ENCODE measurements at places on chromosomes 1 and 21.

- DNase-seq, result no peak
Observed at GRCh38 chr1:91712981-91713841, 172.7 kb downstream of the TGFBR3 start.

DNA sequence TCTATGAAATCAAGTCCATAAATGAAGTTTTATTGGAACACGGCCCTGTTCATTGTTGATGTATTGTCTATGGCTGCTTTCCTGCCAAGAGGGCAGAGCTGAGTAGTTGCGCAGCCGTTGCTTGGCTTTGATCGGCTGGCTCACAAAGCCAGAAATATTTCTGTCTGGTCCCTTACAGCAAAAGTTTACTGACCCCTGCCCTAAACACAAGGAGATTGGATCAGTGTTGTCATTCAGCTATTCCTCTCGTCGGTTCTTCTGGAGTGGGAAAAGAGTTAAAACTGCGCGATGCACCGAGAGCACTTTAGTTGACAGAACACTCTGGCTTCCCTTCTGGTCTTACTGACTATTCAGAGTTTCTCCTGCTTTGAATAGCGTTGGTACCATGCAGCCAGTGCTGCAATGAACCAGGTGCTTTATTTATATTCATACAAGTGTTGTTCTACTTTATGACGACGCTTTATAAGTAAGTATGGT lies 868 bp downstream of the ZBTB40 start:
- no peak for DNase-seq

- DNase-seq, result no peak
Observed at GRCh38 chr1:236156512-236157208, 14.3 kb downstream of the GPR137B start.

DNA sequence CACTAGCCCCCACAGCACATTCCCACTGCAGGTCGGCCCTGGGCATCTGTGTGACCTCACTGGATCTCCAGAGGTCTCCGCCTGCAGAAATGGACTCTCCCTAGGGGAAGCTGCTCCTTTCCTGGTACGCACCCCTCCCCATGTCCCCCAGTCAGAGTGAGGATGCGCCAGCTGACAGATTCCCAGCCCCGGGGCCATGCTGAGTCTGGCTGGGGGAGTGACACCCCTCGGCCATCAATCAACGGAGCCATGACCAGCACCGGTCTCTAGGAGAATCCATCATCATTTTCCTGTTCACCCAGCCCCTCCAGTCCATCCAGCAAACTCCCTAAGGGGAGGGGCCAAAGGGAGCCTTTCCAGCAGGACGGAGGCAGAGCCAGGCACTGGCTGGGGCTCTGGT lies 68.7 kb upstream of the PAX7 start:
- DNase-seq, result no peak

DNA sequence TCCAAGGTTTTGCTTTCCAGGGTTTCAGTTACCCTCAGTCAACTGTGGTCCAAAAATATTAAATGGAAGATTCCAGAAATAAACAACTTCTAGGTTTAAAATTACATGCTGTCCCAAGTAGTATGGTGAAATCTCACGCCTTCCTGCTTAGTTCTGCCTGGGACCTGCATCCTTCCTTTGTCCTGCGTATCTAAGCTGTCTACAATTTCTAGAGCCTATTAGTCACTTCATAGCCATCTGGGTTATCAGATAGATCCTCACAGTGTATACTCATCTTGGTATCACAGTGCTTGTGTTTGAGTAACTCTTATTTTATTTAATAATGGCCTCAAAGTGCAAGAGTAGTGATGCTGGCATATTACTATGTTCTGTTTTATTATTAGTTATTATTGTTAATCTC lies 157.7 kb downstream of the ROR1 start:
- no peak for DNase-seq

DNA sequence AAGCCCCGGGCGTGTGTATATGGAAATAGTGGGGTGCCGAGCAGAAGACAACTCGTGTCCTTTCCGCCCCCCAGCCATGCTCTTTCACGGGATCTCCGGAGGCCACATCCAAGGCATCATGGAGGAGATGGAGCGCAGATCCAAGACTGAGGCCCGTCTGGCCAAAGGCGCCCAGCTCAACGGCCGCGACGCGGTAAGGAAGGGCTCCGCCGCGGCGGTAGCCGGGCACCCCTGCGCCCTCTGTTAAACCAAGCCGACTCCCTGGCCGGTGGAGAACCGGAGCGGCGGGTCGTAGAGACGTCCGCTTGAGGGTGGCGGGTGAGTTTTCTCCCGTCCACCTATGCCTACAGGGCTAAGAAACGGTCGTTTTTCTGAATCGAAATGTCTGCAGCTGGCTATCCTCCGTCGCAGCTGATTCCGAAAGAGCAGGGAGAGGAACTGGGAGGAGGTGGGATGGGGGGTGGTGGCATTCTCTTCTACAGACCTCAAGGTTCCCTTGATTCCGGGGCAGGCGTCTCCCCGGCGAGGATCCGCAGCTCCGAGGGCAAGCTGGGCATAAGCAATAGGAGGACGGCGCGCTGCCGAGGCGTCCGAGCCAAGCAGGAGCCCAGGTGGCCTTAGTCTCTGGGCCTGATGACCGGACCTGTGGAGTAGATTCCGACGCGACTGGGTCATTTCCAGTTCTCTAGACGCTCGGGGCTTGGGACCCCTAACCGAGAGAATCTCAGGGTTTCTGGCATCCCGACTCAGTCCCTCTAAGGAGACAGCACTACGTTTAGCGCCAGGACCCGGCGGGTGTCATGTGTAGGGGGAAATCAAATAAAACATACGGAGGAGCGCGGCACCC lies 856 bp downstream of the LHX9 start:
- no peak for DNase-seq

DNA sequence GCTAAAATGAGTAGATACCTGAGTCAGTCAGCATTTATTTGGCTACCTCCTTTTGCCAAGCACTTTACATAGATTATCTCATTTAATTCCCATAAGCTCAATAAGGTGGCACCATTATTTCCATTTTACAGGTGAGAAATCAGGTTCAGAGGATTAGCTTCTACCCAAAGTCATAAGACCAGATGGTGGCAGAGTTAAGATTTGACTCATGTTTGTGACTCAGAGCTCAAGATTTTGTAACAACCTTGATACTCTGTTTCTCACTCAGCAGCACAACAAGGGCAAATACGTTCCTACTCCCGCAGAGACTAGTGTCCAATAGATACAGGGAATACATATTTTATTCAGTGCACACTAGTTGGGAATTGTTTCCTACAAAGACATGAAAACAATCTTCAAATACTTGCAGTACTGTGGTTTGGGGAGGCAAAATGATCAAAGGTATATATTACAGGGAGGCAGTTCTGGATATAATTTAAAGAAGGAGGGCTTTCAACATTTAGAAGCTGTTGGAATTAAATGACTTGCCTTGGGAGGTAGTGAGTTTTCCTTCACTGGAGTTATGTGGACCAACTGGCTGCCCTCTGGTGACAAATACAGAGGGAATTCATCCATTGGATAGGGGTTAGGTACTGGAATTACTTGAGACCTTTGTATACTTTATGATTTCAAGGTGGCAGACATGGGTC lies 3.6 kb downstream of the LEPR start:
- no peak for DNase-seq

DNA sequence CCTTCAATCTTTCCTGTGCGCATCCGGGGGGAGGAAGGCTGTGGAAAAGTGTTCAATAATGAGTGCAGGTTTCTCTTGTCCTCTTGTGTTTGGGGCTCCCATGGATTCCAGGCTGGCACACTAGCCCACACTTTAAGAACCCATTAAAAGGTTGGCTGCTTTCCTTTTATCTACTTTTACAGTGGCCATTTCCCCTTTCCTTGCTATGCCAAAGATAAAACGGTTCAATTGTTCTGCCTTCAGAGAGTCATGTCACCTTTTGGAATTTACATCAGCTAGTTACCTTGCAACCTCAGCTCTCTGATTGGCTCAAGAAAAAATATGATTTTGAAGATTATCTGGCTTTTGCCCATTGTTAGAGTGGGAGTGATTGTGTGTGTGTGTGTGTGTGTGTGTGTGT lies 182.3 kb downstream of the SDCCAG8 start:
- no peak for DNase-seq

GRCh38 chr21:32946654-32947053 lies 79.1 kb upstream of the OLIG2 start:
- DNase-seq, result no peak

All from HEK293T (cell line).